T47D (cell line): ENCODE measurements at places on chromosomes 5 and 9.
A peak's percentile ranks its signal among the peaks of the same experiment; 100 is the strongest.

- no peak for DNase-seq
Observed at GRCh38 chr5:130237721-130238120, 333.5 kb downstream of the CHSY3 start.

- DNase-seq: no peak
Observed at GRCh38 chr5:116415182-116415581, 159.4 kb downstream of the SEMA6A start.

DNA sequence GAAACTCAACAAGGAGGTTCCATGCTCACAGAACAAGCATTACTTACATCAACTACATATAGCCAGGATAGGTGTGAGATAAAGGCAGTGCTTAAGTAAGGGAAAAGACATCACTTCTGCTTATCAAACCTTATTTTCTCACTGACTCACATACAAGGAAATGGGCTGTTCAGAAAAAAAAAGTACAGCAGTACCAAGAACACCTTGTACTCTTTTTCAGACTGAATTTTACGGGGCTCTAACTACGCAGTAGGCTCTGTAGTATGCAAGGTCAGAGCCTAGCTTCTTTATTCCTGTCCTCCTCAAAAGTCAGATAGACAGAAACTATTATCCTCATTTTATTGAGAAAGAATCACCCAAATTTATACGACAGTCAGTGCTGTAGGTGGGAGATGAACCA is 5.8 kb downstream of the PSMB7 start:
- DNase-seq: no peak

- DNase-seq: no peak
Observed at GRCh38 chr9:81578606-81579005, 110.7 kb downstream of the TLE1 start.

GRCh38 chr5:180018347-180019060 is 53.1 kb downstream of the RNF130 start:
- DNase-seq: no peak

DNA sequence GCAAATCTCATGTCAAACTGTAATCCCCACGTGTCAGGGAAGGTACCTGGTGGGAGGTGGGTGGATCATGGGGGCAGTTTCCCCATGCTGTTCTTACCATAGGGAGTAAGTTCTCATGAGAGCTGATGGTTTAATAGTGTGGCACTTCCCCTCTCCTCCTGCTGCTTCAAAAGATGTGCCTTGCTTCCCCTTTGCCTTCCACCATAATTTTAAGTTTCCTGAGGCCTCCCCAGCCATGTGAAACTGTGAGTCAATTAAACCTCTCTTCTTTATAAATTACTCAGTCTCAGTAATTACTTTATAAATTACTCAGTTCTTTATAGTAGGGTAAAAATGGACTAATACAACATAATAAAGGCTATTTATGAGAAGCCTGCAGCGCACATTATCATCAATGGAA is 7.1 kb upstream of the CNTRL start:
- no peak for DNase-seq

- no peak for DNase-seq
Observed at GRCh38 chr9:15529566-15530324, 19.0 kb upstream of the PSIP1 start.

DNA sequence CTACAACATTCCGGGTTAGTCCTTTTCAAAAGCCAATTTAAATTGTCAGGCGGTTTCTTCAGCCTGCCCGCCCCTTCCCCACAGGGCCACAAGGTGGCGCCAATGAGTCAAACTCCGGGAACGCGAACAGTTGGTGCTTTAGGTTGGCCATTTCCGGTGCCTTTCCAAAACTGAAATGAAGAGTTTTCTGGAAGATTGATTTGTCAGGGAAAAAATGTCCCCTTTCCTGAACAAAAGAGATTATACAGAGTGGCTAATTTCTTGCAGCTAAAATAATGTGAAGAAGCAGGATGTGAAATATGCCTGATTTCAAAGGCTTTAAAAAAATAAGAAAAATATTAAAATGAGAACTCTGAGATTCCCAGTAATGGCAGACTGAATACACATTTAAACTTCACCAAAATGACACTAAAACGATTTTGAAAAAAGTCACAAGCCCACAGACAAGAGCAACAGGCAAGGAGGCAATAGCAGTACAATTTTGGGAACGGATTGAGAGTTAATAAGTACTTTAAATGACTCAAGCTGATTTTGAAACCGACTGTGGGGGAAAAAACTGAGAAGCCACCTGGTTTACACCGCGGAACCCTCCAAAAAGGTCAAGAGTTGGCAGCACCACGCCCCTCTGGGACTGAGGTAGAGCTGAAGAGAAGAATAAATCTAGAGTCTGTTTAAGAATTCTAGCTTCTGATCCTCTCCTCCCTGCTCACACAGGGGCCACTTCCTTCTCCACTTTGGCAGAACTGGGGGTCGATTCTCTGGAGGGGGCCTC is 45.7 kb downstream of the SLC46A2 start:
- DNase-seq: peak; percentile 83

DNA sequence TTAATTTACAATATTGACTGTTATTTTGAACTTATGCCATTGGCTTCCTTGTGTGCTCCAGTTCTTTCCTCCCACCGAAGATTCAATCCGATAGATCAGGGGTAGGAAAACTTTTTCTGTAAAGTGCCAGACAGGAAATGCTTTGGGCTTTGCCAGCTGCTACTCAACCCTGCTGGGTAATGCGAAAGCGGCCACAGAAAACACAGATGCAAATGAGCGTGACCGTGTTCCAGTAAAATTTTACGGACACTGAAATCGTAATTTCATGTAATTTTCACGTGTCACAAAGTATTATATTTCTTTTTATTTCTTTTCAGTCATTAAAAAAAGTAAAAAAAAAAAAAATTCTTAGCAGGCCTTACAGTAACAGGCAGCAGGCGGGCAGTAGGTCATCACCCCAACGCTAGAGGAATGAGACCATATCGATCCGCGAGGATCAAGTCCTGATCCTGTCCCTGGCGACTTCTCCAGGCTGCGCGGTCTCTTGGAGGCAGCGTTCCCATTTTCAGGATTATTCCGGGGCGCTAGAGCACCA is 599 bp downstream of the NMRK1 start:
- no peak for DNase-seq

- no peak for DNase-seq
Observed at GRCh38 chr9:136043441-136043991, 51.6 kb downstream of the NACC2 start.

- DNase-seq: peak; percentile 8
Observed at GRCh38 chr9:19085295-19085694, 17.4 kb downstream of the HAUS6 start.

GRCh38 chr9:124263213-124263612 is 5.5 kb downstream of the NEK6 start:
- no peak for DNase-seq

DNA sequence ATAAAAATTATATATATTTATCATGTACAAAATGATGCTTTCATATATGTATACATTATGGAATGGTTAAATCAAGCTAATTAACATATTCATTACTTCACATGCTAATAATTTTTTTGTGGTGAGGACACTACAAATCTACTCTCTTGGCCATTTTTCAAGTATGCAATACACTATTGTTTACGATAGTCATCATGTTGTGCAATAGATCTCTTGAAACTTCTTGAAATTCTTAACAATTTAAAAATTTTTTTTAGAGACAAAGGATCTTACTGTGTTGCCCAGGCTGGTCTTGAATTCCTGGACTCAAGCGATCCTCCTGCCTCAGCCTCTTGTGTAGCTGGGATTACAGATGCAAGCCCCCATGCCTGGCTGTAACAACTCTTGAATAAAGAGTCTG is 45.2 kb upstream of the SHOC1 start:
- peak; percentile 32 for DNase-seq

DNA sequence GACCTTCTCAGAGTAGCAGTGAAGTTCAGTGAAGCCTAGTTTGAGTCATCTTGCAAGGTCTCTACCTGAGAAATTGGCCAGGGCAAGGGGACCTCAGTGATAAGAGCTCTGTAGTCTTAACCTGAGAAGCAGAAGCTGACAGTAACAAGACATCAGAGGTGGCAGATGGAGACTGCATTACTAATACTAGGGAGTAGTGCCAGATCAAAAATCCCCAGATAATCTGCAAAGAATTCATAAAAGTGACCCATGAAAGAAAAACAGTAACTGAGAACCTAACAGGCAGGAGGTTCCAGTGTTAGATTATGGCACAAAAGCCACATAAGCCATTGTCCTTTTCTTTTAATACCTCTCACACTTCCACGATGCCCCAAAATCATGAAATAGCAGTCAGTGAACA is 175.5 kb downstream of the MUSK start:
- DNase-seq: no peak

GRCh38 chr5:59845730-59846129 is 47.8 kb downstream of the PDE4D start:
- DNase-seq: no peak

- peak; percentile 17 for DNase-seq
Observed at GRCh38 chr5:173670130-173670651, 53.7 kb upstream of the BOD1 start.

GRCh38 chr5:6175172-6175854 is 203.0 kb downstream of the MED10 start:
- DNase-seq: no peak

- DNase-seq: no peak
Observed at GRCh38 chr5:111514087-111514486, 1.8 kb upstream of the STARD4 start.

GRCh38 chr9:111843971-111844370 is 49.2 kb upstream of the SHOC1 start:
- no peak for DNase-seq

DNA sequence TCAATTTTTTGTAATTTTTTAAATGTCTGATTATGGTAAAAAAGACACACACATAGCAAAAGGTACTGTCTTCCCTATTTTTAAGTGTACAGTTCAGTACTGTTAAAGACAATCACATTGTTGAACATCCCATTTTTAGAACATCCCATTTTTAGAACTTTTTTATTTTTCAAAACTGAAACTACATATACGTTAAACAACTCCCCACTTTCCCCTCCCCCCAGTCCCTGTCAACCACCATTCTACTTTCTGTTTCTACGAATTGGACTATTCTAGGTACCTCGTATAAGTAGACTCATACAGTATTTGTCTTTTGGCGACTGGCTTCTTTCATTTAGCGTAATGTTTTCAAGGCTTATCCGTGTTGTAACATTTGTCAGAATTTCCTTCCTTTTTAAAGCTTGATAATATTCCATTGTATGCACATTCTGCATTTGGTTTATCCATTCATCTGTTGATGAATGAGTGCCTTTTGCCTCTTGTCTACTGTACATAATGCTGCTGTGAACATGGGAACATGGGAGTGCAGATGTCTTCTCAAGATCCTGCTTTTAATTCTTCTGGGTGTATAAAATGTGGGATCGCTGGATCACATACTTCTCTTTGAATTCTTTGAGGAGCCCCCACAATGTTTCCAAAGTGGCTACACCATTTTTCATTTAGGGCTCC is 154.0 kb downstream of the PIK3R1 start:
- DNase-seq: no peak

- DNase-seq: peak; percentile 43
Observed at GRCh38 chr5:142474431-142475094, 149.7 kb upstream of the SPRY4 start.

DNA sequence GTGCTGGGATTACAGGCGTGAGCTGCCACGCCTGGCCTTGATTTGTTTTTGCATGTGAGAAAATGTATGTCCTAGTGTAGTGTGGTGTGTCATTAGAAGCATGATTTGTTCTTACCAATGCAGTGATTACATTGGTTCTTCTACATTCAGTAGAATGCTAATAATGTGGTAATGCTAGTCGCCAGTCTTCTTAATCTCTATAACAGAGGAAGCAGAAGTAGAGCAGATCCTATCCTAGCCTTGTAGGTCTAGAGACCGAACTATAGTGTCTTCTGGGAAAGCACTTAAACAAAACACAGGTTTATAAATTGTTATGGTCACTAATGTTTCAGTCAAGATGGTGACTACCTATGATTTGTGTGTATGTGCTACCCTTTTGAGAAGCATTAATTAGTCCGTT is 197.5 kb upstream of the DMRT1 start:
- DNase-seq: no peak

- no peak for DNase-seq
Observed at GRCh38 chr5:135245521-135246499, 153.2 kb downstream of the MACROH2A1 start.

DNA sequence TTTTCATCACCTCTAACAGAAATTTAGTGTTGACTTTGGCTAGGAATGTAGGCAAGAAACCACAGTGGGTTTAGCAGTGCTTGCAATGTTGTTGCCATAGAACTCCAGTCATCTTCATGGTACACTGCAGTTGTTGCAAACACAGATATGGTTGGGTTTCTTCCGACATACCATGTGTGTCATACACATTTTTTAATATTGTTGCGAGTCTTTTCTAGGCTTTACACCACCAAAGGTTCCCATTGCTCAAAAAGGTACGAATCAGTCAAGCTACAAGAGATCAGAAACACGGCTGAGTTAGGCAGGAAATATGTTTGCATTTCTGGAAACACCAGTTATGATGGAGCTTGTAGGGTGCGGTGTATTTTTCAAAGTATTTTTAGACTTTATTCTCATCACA is 172.4 kb downstream of the SYK start:
- DNase-seq: no peak

DNA sequence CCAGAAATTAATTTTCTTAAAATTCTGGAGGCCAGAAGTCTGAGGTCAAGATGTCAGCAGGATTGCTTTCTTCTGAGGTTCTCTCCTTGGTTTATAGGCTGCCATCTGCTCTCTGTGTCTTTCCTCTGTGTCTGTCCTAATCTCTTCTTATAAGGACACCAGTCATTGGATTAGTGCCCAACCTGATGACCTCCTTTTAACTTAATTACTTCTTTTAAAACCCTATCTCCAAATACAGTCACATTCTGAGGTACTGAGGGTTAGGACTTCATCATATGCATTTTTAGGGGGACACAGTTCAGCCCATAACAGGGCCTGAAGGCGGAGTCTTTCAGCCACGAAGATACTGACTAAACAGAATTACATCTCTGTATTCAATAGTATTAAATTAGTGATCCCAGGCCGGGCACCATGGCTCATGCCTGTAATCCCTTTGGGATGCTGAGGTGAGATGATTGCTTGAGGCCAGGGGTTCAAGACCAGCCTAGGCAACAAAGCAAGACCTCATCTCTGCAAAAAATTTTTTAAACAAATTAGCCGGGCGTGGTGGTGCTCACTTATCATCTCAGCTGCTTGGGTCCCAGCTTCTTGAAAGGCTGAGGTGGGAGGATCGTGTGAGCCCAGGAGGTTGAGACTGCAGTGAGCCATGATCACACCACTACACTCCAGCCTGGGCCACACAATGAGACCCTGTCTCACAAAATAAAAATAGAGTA is 5.9 kb upstream of the RPS6 start:
- DNase-seq: no peak

GRCh38 chr5:59034498-59035186 is 451.8 kb downstream of the RAB3C start:
- DNase-seq: peak; percentile 49

- no peak for DNase-seq
Observed at GRCh38 chr9:89922099-89922498, 317.3 kb downstream of the GADD45G start.
